ENCODE measurements at places on chromosomes 5 and 9.

DNA sequence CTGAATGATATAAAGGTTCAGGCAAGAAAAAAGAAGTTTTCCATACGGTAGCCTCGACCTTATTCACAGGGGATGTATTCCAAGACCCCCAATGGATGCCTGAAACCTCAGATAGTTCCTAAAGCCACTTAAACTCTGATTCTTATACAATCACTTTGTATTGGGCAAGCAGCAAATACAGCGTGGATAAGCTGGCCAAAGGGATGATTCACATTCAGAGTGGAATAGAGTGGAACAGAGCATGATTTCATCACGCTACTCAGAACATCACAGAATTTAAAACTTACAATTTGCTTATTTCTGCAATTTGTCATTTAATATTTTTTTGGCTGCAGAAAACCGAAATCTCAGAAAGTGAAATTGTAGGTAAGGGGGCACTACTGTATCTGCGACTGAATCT, 40.5 kb upstream of the CDH18 start:
- no peak for DNase-seq

DNA sequence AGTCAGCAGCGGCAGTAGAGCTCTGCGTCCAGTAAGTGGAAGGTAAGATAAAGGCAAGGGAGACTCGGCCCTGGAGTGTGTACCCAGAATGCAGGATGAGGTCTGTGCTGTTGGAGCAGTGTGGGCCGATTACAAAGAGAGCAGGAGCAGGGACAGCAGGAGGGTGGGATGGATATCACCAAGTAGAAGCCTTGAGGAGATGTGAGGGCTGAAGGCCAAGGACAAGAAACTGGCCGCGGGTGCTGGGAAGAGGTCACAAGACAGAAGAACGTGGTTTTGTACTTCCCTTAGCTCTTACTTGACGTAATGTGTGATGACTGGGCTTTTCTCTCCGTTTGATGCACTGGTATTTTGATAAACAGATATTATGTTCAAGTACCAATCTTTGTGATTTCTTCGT, 43.7 kb downstream of the OR2V1 start:
- DNase-seq, result no peak

- no peak for DNase-seq
Measured at GRCh38 chr9:27654629-27655285, 81.5 kb upstream of the C9orf72 start.

- DNase-seq, result no peak
Measured at GRCh38 chr5:67575087-67575486, 378.5 kb upstream of the CD180 start.

- DNase-seq, result no peak
Measured at GRCh38 chr5:96645091-96645490, 17.1 kb upstream of the CAST start.

GRCh38 chr5:133373121-133373870, 239.0 kb downstream of the FSTL4 start:
- peak; percentile 88 for DNase-seq

DNA sequence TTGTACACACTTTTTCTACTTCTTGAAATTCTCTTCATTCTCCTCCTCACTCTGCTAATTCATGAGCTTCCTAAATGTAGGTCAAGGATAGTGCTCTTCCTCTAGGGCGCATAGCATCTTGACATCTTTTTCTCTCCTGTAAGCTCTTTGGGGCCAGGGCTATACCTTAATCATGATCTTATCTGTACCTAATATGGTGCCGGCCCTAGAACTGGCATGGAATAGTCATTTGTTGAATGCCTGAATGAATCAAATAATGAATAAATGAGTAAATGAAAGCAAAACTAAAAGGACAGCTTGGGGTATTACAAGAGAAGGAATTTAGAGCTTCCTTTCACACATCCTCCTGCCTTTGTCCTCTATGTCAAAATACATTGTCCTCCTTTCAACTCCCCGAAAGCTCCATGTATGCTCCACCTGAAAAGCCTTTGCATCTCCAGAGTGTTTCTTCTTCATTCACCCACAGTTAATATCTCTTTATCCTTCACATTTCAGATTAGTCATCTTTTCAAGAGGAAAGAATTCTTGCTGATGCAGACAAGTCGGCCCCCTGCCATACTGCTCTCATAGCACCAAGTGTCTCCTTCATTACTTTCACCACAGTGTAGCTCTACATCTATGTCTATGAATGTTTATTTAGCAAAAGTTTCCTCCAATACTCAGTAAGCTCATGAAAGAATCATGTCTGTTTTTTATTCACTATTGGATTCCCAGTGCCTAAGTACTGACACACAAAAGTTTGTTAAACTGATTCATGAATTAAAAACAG, 16.4 kb upstream of the PPP2R2B start:
- no peak for DNase-seq

GRCh38 chr5:32984851-32985610, 273.9 kb downstream of the NPR3 start:
- peak; percentile 36 for DNase-seq

DNA sequence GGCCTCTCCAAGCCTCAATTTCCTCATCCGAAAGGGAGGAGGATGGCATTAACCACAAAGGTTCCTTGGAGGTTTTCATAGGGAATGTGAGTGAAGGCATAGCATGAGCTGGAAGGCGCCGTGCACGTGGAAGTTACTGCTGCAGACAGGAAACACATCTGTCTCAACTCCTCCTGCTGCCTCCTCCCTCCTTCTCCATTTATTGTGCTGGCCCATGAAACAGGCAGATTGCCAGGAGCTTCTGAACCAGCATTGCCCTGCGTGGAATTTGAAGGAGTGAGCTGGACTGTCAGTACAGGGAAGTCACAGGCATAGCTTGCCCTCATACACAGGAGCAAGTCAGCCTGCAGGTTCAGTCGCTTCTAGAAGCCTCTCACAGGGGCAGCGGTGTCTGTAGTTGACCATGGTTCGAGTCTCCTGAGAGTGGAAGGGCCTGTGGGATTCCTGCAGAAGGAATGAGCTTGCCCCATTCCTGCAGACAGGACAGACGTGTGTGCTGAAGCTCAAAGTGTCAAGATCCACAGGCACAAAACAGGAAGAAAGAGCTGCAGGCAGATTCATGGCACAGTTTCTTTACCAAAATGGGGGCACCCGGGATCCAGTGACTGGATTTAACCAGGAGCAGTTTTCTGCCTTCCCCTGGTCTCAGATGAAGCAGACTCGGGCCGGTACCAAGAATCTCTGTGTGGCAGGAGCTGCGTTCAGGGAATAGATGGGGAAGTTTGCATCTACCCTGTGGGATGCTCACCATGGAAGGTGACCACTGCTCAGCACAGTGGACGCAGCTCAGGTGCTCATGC, 48.7 kb upstream of the CTSL start:
- DNase-seq, result no peak

DNA sequence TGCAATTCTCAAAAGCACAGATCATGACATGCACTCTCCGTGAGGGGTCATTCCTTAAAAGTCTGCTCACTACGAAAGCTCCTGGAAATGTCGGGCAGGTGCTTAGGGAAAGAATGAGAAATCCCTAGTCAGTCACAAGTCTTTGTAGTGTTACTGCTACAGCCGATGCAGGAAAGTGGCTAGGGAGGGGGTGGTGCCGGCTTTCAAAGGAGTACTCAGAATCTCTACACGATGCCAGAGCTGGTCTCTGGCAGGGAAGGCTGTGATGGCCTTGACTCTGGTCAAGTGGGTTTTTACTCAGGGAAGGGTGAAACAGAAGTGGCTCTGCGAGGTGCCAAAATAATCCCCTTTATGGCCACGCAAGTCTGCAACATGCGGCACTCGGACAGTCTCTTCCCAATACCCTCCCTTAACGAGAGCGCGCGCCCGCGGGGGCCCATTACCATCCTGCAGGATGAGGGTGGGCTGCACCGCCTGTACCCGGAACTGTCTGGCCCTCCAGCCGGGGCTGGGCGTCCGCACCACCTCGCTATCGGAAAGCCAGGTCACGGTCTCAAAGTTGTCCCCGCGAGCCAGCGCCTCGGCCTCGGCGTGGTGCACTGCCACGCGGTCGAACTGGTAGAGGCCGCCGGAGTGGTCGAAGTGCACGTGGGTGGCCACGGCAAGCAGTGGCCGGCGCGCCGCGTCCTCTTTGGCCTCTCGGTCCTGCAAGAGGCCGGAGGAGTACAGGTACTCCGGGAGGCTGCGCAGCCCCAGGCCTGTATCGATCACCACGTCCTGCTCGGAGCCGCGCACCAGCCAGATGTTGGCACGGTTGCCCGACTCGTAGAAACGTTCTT, 956 bp downstream of the MBLAC2 start:
- DNase-seq, result peak; percentile 45

- DNase-seq, result no peak
Measured at GRCh38 chr5:141208478-141208877, at the start of gene PCDHB12. Gene PCDHB12 (plus strand): TSS chr5:141208719. CDS start chr5:141208908, 189 bp downstream.
